ENCODE measurements at places on chromosomes 5 and 9.

GRCh38 chr9:134605966-134606357, 35.6 kb upstream of the COL5A1 start:
- DNase-seq, result no peak

GRCh38 chr9:119802621-119803020, 433.4 kb upstream of the BRINP1 start:
- no peak for DNase-seq

DNA sequence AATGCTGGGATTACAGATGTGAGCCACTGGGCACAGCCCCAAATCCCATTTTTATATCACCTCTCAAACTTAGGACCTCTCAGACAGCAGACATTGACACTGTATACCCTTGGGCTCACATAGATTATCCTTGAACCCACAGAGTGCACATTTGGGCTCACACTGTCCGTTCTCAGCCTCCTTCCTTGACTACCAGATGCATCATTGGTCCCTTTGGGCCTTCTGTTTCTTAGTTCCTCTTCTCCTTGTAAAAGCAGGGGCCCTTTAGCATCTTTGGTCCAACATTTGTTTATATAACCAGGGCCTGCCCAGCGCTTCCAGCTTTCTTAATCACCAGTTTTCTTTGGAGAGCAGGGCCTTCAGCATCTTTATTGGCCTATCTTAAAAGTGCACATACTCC, 126.2 kb downstream of the SEC61B start:
- DNase-seq, result no peak

GRCh38 chr9:89603767-89604665, 796 bp upstream of the GADD45G start:
- DNase-seq, result peak; percentile 83

GRCh38 chr9:131732061-131732526, 7.8 kb downstream of the RAPGEF1 start:
- peak; percentile 94 for DNase-seq

DNA sequence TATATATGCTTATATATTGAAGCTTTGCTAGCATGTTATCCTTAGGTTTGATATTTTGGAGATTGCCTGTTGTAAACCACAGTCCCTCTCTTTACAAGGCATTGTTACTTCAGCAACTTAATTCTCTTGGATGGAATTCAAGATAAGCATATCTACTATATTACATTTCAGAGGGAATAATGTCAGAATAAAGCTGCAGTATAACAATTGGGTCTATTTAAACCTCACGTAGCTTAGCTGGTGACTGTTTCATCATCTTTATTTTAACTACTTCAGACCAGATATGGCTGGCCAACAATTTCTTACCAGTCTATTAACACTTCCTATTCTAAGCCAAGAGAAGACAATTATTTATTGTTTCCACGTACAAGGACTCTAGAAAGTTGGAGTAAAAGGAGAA, 27.1 kb downstream of the ZCCHC10 start:
- no peak for DNase-seq

DNA sequence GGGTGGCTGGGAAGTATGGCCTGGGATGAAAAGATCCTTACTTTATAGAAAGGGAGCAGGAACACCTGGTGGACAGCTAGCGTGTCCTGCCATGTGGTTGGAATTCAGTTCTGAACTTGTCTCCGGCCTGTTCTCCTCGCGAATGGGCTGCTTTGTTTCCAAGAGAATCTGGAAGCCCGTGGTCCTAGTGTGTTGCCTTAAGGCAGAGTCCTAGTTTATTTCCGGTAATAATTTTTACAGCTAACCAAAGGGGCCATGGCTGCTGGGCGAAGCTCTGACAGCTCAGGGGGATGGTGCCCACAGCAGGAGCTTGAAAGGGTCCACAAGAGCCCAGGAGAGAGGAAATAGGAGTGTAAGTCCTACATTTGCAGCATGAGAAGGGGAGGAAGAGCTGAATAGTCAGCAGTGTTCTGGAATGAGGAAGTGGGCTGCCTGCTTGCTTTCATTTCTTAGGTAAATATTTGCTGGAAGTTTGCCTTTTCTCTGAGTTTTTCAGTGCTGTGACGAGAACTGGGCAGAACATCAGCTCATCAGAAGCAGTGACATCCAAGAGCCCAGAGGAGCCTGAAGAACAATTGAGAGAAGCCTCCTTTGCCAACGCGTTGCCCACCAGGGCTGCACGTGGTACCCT, 13.1 kb upstream of the IGFBPL1 start:
- DNase-seq, result peak; percentile 1

GRCh38 chr9:135090547-135090946, 3.1 kb downstream of the OLFM1 start:
- no peak for DNase-seq

Measured in NCI-H2029 (cell line).